ENCODE measurements at places on chromosomes 16 and 17.

DNA sequence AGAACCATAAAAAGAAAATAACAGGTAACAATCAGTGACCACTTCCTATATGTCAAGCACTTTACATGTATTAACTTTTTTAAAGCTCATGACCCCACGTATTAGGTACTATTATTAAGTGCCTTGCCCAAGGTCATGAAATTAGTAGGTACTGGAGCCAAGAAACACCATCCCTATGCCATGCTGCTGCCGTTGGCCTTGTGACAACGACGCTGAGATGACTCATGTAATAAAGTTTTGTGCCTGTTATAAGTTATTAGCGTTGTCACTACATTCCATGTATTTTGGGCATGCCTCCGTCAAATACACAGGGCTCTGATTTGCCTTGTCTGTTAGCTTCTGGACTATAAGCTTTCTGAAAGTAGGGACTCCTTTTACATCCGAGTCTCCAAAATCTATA lies 1.4 kb downstream of the BBS2 start:
- no peak for DNase-seq

DNA sequence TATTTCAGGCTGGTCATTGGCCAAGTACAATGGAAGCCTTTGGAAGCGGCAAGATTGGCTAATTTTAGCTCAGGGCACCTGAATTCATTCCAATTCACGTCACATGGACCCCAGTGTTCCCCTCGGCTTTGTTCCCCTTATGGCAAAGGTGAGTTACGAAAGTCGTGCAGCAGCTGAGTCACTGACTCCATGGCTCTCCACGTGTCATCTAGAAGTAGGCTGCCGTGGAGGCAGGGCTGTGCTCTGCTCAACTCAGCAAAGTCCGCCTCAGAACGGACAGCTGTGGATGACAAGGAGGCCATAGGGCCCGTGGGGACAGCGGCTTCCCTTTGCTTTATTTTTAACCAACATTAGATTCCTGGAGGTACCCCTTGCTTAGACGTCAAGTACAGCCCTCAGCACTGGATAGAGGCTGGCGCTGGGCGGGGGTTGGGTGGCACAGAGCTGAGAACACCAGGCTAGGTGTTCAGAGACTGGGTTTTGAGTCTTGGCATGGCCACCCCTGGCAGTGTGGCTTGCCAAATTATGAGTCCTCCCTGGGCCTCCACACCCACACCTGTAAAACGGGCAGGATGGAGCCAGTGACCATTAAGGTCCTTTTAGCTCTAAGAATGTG lies 23.6 kb downstream of the ADAD2 start:
- DNase-seq = no peak

- DNase-seq = no peak
These were observed 6.3 kb downstream of the CREBBP start for GRCh38 chr16:3874242-3874641.

DNA sequence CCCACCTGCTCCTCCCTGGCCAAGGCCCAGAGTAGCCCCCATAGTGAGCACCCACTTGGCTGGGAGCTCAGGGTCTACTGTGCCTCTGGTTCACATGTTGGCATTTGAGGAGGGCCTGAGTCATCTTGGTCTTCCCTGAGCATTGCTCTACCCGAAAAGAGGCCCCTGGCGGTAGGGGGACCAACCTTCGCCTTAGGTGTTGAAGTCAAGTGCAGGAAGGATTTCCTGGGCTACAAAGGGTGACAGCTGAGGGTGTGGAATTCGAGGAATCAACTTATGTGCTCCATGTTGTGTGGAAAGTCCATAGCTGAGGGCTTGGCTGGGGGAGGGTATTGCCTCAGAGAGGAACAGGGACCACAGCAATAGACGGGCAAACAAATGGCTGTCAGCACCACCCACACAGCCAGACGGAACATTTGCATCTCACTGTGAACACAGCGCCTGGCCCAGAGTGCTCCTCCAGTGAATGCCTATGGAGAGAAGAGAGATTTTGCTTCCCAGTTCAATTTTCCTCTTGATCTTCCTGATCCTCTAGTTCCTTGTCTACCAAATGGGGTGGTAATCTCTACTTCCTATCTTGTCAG lies 35.6 kb upstream of the NGFR start:
- no peak for DNase-seq

GRCh38 chr16:11640987-11641817 lies 27.1 kb upstream of the SNN start:
- DNase-seq = peak; percentile 82

Measured in eye (tissue), 1 donor.